ENCODE measurements at places on chromosomes 6 and 20.

GRCh38 chr6:168313431-168314011 is 6.1 kb downstream of the DACT2 start:
- no peak for DNase-seq

DNA sequence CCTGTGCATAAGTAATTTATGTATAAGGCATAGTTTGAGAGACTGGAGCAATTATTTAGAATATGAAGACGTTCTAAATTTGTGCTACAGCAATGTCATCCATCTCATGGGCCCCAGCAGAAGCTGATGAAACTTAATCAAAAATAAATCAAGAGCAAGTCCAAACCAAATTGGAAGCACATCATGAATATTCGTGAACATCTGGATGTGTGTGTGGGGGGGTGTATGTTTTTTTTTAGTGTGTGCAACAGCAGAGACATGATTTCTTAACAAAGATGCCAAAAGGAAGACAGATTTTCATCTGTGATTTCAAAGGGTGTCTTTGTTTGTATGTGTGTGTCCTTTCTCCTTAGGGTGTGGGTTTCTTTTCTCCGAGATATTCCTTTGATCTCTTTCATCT is 58.9 kb downstream of the SASH1 start:
- DNase-seq = no peak

GRCh38 chr6:169724494-169725124 is at the start of gene PHF10:
Gene PHF10 (minus strand): TSS chr6:169724500. CDS start chr6:169723931, 569 bp downstream.
- peak; percentile 50 for DNase-seq

- no peak for DNase-seq
Measured at GRCh38 chr20:10718661-10719060, 44.9 kb upstream of the JAG1 start.

DNA sequence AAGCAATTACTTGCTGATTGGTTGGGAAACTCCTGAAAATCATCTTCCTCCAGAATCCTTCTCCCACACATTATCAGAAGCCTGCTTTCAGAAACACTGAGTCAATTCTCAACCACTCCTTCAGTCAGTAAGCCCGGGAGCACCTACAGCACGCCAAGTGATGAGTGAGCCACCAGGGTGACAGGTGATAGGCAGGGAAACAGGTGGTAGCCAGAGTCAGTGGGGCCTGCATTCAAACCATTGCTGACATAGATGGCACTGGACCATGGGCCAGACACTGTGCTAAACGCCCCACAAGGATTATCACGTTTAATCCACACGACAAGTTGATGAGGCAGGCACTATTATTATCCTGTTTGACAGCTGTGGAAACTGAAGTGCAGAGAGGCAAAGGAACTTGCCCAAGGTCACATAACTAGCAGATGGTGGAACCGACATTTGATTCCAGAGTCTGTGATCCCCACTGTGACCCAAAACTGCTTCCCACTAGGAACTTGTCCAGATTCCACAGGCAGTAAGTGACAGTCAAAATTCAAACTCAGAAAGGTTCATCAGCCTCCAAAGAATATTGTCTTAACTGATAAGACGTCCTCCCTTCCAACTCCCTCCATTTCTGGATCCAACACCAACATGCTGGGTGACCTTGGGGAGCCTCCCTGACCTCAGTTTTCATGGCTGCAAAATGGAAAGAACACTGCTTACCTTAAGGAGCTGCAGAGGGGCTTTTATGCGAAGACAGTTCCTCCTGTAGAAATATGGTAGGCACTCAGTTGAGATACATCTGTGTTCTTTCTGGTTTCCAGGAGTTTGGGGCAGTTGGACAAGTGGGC is 23.9 kb upstream of the TOP1 start:
- no peak for DNase-seq

DNA sequence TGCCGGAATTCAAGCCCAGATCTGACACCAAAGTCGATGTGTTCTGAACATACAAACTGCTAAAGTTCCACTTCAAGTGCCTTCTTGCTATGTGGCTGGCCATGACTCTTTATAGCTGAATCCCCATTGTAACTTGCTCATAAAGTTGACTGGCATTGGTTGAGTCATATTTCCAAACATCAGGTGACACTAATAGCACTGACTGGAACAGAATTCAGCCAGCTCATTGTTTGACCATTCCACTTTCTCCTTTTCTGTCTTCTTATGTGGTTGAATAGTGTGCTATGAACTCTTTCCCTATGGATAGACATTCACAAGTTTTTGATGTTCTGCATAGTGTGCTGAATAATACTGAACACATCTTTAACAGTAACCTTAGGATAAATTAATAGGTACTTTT is 266.2 kb upstream of the ZFP64 start:
- no peak for DNase-seq

- no peak for DNase-seq
Measured at GRCh38 chr20:13396826-13397225, 175.8 kb downstream of the ISM1 start.

GRCh38 chr20:17844549-17845298 is 123.9 kb downstream of the SNX5 start:
- DNase-seq = no peak

DNA sequence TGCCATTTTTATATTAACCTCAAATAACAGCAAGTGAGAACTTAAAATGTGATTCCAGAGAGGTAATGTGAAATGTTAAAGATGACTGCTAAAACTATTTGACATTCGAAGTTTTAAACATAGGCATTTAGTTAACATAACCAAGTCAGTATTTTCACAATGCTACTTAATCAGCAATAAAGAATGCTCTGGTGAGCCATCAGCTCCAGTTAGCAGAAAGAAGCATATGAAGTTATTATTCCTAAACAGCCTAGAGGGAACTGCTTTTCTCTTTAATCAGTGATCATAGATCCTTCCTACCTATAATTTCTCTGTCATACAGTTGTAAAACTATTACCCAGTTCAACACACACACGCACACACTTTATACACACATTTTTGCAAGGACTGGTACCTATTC is 60.1 kb downstream of the MMS22L start:
- no peak for DNase-seq

GRCh38 chr6:132202574-132202973 is 198.7 kb downstream of the MOXD1 start:
- DNase-seq = no peak

DNA sequence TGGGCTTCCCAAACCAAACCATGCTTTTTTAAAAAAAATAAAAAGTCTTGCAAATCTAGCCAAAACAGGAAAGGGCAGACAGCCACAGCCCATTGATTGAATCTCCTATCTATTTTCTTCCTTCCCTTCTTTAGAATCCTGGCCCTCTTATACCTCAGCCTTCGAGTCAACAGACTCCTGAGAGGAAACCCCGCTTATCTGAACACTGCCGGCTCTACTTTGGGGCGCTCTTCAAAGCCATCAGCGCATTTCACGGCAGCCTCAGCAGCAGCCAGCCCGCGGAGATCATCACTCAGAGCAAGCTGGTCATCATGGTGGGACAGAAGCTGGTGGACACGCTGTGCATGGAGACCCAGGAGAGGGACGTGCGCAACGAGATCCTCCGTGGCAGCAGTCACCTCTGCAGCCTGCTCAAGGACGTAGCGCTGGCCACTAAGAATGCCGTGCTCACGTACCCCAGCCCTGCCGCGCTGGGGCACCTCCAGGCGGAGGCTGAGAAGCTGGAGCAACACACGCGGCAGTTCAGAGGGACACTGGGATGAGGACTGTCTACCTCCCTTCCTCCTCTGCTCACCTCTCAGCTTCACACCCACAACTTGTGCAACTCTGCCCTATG is 10.1 kb upstream of the RTF2 start:
- DNase-seq = no peak

- no peak for DNase-seq
Measured at GRCh38 chr20:5349448-5349847, 32.7 kb upstream of the PROKR2 start.

- DNase-seq = no peak
Measured at GRCh38 chr20:890666-891057, 25.5 kb downstream of the ANGPT4 start.

DNA sequence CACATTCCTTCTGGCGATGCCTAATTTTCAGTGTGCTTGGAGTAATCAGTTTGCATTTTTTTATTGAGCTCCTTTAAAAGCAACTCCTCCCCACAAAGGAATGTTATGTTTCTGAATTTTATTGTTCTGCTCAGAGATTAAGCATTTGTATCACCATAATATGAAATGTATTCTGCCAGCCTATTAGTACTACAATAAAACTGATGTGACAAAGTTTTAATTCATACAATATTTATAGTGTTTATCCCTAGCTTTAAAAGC is 236.9 kb upstream of the ASCC3 start:
- DNase-seq = no peak

DNA sequence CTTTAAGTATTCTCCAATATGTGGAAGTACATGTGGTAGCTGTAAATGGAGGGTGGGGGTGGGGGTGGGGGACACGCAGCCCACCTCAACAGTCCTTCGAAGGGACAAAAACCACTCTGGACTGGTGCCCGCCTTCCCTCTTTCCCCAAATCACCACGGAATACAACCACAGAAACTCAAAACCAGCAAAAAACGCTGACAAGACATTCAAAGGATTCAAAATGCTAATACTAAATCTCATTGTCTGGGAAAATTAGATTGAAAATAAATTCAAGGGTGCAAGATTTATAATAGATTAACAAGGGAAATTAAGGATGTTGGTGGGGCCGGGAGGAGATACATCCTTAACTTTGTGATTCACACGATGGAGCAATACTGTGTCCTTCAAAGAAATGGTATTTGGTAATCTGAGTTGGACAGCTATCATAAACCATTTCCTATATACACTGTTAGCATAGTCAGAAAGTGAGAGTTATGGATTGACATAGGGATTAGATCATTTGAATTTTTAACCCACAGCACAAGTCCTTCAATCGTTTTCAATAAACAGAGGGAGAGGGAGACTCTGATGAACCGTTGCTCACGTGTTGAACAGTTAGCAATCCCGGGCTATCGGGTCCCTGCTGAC is 766 bp upstream of the TBC1D22B start:
- no peak for DNase-seq

DNA sequence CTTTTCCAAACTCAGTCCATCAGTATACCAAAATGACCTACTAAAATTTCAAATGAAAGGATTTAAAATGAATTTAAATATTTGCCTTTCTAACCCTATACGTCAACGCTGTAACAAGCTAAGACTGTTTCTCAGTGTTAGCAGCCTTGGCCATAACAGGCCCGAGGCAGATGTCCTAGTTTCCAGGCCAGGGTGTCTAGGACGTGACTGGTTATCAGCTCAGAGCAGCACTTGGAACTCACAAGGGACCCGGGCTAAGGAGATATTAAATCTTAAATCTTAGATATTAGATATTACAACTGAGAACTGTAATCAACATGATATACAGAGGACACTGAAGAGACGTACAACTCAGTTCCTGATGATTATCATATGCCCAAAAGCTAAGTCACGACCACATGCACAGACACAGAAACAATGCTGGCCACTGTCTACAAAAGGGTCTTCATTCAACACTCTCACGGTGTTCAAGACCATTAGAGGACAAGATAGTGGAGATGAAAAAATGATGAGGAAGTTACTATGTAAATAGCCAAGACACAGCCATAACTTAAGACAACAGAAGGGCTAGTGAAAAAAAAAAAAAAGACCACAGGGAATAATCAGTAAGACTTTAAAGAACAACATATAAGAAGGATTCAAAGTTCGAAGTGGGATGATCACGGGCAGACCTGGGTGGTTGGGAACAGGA is at the start of gene CLDN20:
TSS of gene CLDN20 (plus strand) at position 641 of the 691 bp plus-strand sequence. CDS start 11,707 bp downstream, outside the sequence.
- no peak for DNase-seq

DNA sequence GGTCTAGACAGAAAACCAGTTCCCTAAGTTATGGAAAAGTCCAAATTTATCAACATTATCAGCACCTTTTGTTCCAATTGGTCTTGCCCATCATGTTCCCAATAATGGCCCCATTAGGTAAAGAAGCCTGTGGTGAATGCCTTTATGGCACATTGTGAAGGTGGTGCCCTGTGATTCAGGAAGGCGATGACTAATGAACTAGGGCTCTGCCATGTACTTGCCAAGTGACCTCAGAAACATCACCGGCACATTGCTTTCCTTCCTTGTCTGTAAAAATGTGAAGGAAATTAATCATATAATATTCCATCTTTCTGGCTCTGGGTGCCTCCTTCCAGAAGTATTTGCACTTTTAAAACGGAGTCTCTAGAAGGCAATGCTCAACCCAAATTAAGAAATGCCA is 132.3 kb downstream of the UNC5CL start:
- DNase-seq = no peak

DNA sequence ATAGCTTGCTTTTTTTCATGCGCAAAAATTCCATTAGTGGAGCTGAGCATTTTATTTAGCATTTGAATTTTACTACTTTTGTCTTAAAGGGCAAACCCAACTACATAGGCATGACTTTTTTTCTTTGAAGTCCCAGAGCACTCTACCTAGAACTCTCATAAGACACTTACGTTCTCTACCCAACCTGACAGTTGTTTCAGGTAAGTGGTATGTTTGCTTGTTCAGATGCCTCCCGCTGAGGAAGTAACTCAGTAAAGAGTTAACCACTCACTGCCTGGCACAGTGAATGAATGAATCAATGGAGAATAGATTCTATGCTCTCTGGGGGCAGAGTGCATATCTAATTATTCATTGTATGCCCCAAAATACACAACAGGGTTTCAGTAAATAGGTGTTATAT is 212.3 kb upstream of the PRDM1 start:
- no peak for DNase-seq

GRCh38 chr6:110422444-110422822 is 7.1 kb upstream of the DDO start:
- no peak for DNase-seq

- DNase-seq = no peak
Measured at GRCh38 chr6:12931639-12932038, 215.1 kb downstream of the PHACTR1 start.

All from activated CD8-positive, alpha-beta memory T cell treated with anti-CD3 and anti-CD28 coated beads for 4 hours (primary cell).